ENCODE measurements at places on chromosomes 1 and 21. TPM values are rescaled to one million over a fixed set of nuclear protein-coding genes. Genes with fewer than 3 reads are reported as not detected.
A peak's percentile ranks its signal among the peaks of the same experiment; 100 is the strongest.

- DNase-seq: no peak
Measured at GRCh38 chr1:178005450-178005849, 35.6 kb upstream of the SEC16B start.

Gene DCLRE1B
- total RNA-seq: 4.4 TPM

DNA sequence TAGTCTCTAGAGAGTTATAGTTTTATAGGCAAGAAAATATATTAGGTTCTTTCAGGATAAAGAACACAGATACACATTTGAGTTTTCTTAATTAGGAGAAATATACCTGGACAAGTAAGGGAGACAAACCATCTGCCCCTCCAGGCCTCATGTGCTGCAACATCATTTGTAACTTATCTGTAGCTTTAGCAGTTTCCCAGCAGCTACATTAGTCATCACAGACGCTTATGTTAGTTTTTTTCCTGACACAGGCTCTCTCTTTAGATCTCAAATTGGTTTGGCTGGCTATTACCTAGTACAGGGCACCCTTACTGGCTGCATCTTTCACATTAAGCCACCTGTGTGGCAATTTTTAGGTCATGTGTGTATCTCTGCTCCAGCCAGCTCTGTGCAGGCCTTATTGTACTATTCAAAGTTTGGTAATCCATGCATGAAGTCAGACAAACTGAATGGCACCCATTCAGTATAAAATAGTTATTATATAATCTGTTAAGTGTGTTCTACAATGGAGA lies 25.9 kb downstream of the GNPAT start:
- no peak for DNase-seq

DNA sequence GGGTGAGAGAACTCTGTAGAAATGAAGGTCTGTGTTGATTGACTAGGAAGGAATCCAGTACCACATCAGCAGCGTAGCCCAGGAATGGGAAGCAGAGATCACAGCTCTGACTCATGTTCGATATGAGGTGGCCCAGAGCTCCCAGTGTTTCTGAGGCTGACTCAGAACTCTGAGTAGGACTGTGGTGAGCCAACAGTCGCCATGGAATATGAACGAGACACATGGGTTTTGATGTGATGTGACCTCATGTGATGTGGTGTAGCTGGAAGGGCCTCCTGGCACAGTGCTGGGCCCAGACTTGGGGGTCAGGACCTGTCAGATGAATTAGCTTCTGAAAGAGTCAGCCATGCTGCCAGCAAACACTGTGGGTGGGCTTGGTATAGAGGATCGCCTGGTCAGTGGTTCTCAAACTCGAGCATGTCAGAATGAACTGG lies 237.0 kb downstream of the MRPL39 start:
- DNase-seq: no peak

Gene NKAIN1
- total RNA-seq: 1.4 TPM

Gene LRRN2
- 7.8 TPM for total RNA-seq

GRCh38 chr1:52702886-52703787 lies 5.0 kb upstream of the COA7 start:
- peak; percentile 97 for DNase-seq

- DNase-seq: no peak
Measured at GRCh38 chr1:77095236-77095635, 124.0 kb downstream of the PIGK start.

Data from sigmoid colon (tissue), 7 donors.